Muscle of back (tissue), 13 donors: ENCODE measurements at places on chromosomes 3 and 15.

DNA sequence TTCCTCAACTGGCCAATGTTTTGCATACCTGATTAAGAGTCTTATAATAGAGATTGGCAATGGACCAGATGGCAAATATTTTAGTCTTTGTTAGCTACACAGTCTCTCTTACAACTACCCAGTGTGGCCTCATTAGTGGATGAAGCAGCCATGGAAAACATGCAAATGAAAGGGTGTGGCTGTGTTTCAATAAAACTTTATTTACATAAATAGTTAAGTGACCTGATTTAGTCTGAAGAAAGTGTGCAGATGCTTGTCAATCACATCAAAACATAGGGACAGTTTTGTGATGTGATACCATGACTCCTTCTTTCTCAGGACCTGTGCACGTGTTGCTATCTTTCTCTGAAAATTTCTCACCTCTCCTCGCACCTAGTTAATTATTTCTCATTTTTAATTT is 309.8 kb upstream of the GRM7 start:
- no peak for DNase-seq

DNA sequence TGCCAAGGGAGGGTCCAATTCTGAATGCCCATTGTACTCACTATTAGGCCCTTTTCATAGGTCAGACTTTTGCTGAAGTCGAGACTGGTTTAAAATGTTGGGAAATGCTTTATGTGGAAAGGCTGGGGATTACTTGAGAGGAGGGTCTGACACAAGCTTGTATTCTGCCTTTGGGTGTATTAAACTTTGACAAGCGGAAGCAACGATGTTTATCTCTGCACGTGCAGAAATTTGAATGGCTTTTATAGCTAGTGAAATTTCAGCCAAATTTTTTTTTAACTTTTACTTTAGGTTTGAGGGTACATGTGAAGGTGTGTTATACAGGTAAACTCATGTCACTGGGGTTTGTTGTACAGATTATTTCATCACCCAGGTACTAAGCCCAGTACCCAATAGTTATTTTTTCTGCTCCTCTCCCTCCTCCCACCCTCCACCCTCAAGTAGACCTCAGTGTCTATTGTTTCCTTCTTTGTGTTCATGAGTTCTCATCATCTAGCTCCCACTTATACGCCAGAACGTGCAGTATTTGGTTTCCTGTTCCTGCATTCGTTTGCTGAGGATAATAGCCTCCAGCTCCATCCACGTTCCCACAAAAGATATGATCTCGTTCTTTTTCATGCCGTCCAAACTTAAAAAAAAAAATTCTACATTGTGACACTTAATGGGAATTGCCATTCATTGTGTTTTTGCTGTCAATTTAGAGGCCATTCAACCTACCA is 223.0 kb upstream of the BHLHE40 start:
- DNase-seq = no peak

DNA sequence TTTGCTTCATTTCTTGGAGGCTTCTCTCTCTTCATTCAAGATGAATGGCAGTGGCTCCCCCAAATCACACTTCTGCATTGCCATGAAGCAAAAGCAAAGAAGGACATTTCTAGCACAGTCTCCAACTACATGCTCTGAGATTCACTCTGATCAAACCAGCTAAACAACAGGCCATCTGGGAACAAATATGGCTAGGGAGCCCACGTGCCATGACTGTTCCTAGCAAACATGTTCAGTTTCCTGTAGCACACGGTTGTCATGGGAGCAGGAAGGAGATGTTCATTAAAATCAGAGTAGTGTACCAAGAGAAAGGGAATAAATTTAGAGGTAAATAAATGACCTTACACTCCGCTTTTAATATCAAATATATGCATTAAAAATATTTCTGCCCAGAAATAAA is 327.3 kb downstream of the GBE1 start:
- DNase-seq = no peak

- DNase-seq = no peak
Observed at GRCh38 chr3:13718000-13718399, 161.9 kb downstream of the WNT7A start.

GRCh38 chr15:82294061-82294690 is 31.6 kb downstream of the SAXO2 start:
- DNase-seq = no peak

- DNase-seq = no peak
Observed at GRCh38 chr15:65037309-65037708, 7.9 kb upstream of the MTFMT start.

- DNase-seq = no peak
Observed at GRCh38 chr3:192863091-192863420, 54.6 kb downstream of the MB21D2 start.

DNA sequence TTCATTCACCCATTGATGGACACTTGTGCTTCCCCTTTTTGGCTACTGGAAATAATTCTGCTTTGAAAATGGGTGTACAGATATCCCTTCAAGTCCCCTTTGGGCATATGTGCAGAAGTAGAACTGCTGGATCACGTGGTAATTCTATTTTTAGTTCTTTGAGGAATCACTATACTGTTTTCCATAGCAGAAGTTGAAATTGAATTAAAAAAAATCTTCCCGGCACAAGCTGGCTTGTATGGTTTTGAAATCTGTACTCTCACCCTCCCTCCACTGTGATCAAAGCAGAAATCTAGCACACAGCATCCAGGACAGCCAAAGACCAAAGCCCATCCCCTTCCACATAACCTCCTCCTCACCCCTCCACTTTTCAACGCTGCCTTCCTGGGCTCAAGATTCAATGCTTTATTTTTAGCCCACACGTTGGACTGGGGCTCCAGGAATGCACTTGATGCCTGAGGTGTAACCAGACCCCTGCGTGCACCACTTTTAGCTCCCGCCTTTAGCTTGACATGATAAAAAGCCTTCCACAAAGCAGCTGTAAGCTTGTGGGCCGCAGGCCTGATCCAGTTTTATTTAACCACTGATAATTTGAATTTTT is 29.9 kb downstream of the TMEM40 start:
- DNase-seq = peak; percentile 70
